Naive thymus-derived CD8-positive, alpha-beta T cell (primary cell): ENCODE measurements at places on chromosomes 2 and 18. TPM values are rescaled to one million over a fixed set of nuclear protein-coding genes. Genes with fewer than 3 reads are reported as not detected.

GRCh38 chr2:98483257-98483861 lies 38.7 kb downstream of the INPP4A start:
- DNase-seq, result no peak

DNA sequence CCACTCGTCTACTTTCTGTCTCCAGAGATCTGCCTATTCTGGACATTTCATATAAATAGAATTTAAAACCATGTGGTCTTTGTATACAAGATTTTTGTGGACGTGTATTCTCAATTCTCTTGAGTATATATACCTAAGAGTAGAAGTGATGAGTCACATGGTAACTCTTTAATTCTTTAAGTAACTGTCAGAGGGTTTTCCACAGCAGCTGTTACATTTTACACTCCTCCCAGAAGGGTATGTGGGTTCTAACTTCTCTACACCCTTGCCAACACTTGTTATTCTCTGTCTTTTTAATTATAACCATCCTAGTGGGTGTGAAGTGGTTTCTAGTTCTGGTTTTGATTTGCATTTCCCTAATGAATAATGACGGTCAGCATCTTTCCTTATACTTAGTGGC lies 70.9 kb downstream of the MAP3K20 start:
- DNase-seq, result no peak

GRCh38 chr2:152025678-152026287 lies 73.1 kb downstream of the CACNB4 start:
- DNase-seq, result peak; percentile 78

DNA sequence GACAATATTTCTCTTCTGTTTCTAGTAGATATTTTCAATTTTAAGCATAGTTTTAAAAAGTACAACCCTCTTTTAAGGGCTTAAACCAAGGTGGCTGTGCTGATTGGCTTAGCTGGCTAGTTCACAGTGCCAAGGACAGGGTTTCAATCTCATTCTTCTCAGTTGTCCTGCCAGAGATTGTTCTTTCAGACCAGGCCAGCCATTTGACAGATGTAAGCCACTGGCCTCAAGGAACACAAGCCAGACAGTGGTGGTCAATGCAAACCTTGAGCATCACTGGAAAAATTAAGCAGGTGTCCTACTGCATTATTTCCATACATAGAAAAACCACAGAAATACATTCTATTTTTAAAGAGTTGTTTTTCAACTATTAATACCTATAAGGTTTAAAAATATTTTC lies 5.9 kb downstream of the RNF103 start:
- DNase-seq, result no peak

The GPATCH11 gene
- 6.7 TPM for polyA plus RNA-seq
